ENCODE measurements at places on chromosomes 1 and 21. TPM values are rescaled to one million over a fixed set of nuclear protein-coding genes. Genes with fewer than 3 reads are reported as not detected.

Gene PTPRU
- 4.0 TPM for polyA plus RNA-seq

Gene CD52
- 17.0 TPM for polyA plus RNA-seq

Gene TSACC
- polyA plus RNA-seq = 0.40 TPM

Gene ZNF683
- 0.28 TPM for polyA plus RNA-seq

Gene TDRD5
- polyA plus RNA-seq = 0.48 TPM

Gene MMEL1
- polyA plus RNA-seq = 11.6 TPM

Gene PRAMEF20
- polyA plus RNA-seq = not detected

Gene EPHB2
- polyA plus RNA-seq = 0.08 TPM

Gene TCHH
- 0.13 TPM for polyA plus RNA-seq

Gene CLDN14
- 0.04 TPM for polyA plus RNA-seq

Gene COL11A1
- polyA plus RNA-seq = 0.01 TPM

Gene MIB2
- 153 TPM for polyA plus RNA-seq

Gene SPRR1A
- polyA plus RNA-seq = 3,249 TPM

Gene LAPTM5
- polyA plus RNA-seq = 15.5 TPM

Gene PM20D1
- not detected for polyA plus RNA-seq

Gene JAM2
- polyA plus RNA-seq = 4.2 TPM

Gene C1orf21
- 29.7 TPM for polyA plus RNA-seq

Gene FAM177B
- polyA plus RNA-seq = 0.02 TPM

Gene LCE1B
- polyA plus RNA-seq = not detected

Gene FLG2
- 0.04 TPM for polyA plus RNA-seq

Gene SLC45A1
- polyA plus RNA-seq = 0.61 TPM

Gene TEX38
- not detected for polyA plus RNA-seq

Gene UBE2U
- polyA plus RNA-seq = not detected

Gene H6PD
- polyA plus RNA-seq = 8.9 TPM

Gene C8A
- polyA plus RNA-seq = not detected

Gene LIN9
- 2.0 TPM for polyA plus RNA-seq

Gene TRAF3IP3
- 2.5 TPM for polyA plus RNA-seq

Gene GNG4
- polyA plus RNA-seq = 10.9 TPM

Gene RNF186
- polyA plus RNA-seq = 0.06 TPM

Gene LRRC38
- 0.04 TPM for polyA plus RNA-seq

Gene LCE4A
- polyA plus RNA-seq = not detected

Gene TPTE
- polyA plus RNA-seq = not detected

Gene PMF1
- polyA plus RNA-seq = 69.0 TPM

Gene TMEM69
- polyA plus RNA-seq = 25.1 TPM

Data from esophagus (tissue), 2 donors.